ENCODE measurements at places on chromosomes 2 and 18.

DNA sequence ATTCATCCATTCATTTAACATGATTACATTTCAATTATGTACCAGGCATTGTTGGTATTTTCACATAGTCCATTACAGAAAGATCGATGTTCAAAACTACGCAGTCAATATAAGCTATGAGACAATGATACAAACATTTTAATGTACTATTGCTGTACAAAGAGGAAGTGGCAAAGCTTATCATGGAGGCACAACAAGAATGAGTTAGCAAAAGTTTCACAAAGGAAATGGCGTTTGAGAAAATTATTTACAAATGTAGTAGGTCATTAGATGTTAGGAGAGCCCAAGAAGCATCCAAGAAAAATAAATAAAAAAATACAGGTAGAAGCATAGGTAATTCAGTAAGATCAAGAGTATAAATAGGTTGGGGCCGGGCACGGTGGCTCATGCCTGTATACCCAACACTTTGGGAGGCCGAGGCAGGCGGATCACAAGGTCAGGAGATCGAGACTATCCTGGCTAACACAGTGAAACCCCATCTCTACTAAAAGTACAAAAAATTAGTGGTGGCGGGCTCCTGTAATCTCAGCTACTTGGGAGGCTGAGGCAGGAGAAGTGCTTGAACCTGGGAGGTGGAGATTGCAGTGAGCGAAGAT is 1730.8 kb upstream of the CELF4 start:
- DNase-seq: no peak

DNA sequence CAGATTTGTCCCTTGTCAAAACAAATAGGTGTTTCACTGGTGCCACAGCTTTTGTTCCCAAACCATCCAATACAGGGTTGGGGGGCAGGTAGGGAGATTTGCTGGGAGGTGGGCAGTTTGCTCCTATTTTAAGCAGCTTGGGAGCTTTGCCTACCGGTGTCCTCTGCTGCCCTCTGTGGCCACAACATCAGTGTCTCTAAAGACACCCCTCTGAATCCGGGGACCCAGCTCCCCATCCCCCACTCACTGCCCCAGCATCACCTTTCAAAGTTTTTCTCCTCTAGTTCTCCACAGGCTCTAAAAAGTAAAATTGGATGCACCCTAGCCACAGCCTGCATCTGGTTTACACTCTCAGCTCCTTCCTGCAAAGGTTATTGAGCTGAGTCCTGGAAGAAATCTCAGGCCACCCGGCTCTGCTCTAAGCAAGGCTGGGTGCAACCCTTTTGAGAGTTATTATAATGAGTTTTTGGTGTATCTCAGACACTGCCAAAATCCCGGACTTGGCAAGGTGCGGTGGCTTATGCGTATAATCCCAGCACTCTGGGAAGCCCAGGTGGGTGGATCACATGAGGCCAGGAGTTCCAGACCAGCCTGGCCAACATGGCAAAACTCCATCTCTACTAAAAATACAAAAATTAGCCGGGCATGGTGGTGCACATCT is 2.9 kb upstream of the EPAS1 start:
- no peak for DNase-seq

DNA sequence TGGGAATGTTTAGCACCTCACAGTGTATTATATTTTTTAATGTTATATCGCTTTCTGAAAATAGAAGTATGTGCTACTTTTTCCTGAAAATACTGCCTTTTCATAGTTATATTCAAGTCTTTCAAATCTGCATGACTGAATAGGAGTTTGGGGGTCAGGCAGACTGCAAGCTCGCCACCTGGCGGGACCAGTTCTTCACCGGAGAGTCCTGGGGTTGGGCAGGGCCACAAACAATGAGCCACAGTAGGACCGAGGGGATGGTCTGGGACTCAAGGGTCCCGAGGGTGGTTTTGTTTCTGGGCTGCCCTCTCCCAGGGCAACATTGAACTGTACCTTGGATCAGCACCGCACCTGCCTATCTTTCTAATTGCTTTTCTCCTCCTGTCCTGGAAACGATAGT is 70.6 kb downstream of the VWA3B start:
- no peak for DNase-seq

DNA sequence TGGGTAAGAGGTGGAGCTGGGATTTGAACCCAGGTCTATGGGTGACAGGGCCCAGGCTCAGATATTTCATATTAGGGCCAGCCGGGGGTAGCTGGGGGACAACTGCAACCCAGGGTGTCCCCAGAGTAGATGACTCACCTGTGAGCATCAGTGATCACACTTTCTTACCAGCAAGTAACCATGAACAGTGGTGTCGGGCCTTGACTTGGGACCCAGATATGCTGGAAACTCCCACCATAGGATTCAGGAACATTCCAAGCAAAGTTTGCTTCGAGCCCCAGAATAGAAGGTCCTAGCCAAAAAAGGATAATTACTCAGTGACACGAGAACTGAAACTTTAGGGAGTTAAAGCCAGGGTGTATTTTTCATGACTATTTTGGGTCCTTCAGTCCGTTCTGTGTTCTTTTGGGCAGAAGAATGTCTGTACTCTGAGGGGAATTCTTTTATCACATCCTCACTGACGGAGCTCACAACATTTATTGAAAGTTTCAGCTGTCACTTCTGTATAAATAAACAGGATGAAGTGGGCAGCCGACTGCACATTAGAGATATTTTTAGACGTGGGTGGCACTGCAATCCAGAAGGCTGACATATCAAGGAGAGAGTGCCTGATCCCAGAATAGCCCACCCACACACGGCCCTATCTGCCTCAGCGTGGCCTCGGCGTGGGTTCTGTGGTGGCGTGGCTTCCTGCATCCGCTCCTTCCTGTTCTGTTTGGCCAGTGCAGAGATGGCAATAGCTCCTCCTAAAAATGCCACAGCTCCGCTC is 45.6 kb downstream of the RAMP1 start:
- DNase-seq: no peak

- no peak for DNase-seq
Observed at GRCh38 chr18:53887447-53887846, 337.0 kb downstream of the MBD2 start.

- no peak for DNase-seq
Observed at GRCh38 chr2:84879584-84880394, 1.1 kb downstream of the TRABD2A start.

- DNase-seq: no peak
Observed at GRCh38 chr2:119224391-119225104, 914 bp downstream of the STEAP3 start.

- no peak for DNase-seq
Observed at GRCh38 chr18:2657788-2658458, 2.4 kb downstream of the SMCHD1 start.

DNA sequence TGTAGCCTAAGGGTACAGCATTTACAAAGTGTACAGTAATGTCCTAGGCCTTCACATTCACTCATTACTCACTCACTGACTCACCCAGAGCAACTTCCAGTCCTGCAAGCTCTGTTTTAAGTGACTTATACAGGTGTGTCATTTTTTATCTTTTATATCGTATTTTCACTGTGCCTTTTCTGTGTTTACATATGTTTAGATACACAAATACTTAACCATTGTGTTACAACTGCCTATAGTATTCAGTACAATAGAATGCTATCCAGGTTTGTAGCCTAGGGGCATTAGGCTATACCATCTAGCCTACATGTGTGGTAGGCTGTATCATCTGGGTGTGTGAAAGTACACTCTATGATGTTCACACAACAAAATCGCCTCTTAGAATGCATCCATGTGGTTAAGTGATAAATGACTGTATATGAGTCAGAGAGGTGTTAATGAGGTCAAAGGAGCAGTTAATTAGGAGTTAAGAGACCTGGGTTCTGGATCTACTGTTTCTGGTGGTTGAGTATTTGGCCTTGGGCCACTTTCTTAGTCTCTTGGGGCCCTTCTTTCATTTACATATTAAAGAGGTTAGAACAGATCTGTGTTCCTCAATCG is 149.1 kb downstream of the GREB1L start:
- no peak for DNase-seq

DNA sequence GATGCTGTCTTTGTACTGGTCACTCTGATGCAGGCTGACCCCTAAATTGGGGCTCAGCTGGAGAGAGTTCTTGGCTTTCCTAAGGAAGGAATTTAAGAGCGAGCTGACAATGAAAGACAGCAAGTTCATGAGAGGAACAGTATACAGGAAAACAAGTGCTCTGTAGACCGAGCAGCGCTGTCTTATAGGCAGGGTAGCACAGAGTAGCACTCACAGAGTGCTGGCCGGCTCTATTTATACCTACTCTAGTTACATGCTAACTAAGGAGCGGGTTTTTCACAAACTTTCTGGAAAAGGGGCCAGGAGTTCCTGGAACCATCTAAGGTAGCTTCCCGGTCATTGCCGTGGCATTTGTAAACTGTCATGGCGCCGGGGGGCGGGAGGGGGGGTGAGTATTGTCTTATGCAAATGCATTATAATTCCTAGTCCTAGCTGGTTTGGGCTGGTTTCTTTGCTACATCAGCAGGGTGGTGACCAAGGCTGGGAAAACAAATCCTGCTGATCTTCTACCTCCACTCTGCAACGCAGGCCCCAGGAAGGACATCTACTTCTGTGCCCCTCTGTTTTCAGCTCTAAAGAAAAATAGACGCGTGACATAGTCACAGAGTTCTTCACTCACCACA is 31.6 kb upstream of the MAP3K20 start:
- no peak for DNase-seq

DNA sequence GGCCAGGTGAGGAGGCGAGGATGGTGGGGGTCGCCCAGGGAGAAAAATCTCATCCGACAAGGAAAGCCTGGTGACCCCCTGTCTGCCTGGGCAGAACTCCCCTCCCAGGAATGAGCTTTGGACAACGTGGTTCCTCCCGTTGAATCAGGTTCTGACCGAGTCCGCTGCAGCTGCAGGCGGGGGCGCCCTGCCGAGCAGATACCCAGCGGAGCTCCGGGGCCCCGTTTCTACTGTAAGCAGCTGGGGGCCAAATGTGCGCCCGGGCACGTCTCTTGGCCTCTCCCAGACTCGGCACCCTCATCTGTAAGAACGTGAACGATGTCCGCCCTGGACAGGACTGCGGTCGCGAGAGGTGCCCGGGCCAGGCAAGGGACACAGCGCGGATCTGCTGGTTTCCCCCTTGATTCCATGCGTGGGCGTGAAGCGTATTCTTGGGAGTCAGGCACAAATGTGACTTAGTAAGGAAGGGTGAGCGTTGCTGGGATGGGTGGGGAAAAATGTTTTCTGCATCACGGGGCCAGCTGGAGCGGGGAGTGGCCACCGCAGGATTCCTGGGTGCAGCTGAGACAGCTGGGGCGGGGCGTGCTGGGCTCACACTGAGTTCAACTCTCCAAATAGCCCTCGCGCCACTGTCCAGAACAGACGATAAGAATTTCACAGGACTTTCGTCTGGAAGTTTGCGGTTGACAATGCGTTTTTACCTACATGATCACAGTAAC is 20.2 kb upstream of the TUBB6 start:
- DNase-seq: no peak

GRCh38 chr2:55550368-55551102 is 31.0 kb downstream of the CFAP36 start:
- DNase-seq: no peak

- DNase-seq: no peak
Observed at GRCh38 chr2:191467113-191467512, 210.8 kb upstream of the NABP1 start.

DNA sequence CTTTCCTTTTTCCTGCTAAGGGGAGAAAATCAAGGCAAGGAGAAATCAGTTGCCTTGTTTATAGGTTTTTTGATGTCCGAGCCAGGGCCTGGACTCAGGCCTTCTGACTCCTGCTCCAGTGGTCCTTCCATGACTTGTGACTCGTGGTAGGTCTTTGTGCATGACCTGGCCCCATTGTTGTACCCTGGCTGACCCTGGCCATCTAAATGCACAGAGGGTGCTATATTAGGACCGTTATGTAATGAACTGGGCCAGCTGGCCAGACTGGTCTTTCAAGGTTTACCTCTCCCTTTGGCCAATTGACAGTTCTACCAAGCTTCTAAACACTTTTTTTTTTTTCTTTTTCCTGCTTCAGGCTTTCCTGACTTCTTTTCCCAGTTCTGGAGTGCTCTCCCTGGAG is 81.1 kb downstream of the SETBP1 start:
- no peak for DNase-seq

GRCh38 chr2:217147818-217148217 is 288.0 kb upstream of the TNP1 start:
- no peak for DNase-seq
